ENCODE measurements at places on chromosomes 6 and 20.

- no peak for DNase-seq
These were observed 55.2 kb downstream of the PTPN1 start for GRCh38 chr20:50565383-50565782.

- DNase-seq = peak; percentile 30
These were observed 698 bp upstream of the LRP11 start for GRCh38 chr6:149864578-149865535.

DNA sequence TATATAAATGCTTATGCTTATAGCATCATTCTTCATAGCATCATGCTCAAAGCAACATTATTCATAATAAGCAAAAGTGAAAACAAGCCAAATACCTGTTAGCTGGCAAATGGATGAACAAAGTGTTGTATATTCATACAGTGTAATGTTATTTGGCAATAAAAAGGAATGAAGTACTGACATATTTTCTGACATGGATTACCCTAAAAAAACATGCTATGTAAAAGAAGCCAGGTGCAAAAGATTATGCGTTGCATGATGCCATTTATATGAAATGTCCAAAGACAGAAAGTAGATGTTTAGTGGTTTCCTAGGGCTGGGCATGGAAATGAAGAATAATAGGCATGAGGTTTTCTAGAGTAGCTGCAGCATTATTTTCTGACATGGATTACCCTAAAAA, 77.1 kb downstream of the GFRA4 start:
- DNase-seq = no peak

GRCh38 chr20:38156280-38156679, 8.8 kb downstream of the TGM2 start:
- no peak for DNase-seq

DNA sequence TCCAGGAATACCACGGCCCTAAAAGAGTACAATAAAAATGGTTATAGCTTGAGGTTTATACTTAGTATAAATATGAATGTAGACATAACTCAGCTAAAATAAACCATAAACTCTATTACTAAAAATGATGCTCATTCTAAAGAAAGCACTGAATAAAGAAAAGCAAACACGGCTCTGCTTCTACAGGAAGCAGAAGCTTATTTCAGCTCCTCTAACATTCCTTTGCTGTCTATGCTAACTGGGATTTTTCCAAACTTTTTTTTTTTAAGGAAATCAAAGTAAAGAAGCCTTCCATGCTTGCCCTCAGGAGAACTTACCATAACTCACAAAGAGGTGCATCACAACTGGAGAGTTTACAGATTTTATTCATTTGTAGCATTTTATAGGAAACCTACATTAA, 30.8 kb downstream of the COL9A1 start:
- DNase-seq = no peak

- DNase-seq = no peak
These were observed 23.2 kb upstream of the FAM50B start for GRCh38 chr6:3825851-3826581.

All from GM12891 (cell line).